ENCODE measurements at places on chromosomes 16 and 17.

DNA sequence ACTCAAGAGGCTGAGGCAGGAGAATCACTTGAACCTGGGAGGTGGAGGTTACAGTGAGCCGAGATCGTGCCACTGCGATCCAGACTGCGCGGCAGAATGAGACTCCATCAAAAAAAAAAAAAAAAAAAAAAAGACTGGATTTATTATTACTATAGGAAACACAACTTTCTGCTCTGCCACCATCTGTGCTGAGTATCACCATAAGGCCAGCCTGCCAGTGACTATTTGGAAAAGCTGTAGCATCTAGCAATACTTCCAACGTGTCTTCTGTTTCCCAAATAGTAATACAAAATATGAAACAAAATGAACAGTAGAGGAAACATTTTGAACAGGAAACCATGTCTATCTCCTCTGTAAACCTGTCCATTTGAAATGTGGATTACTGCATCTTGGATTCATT is 43.6 kb upstream of the CRYM start:
- DNase-seq: no peak

- no peak for DNase-seq
Observed at GRCh38 chr16:83029467-83029866, 402.7 kb downstream of the CDH13 start.

DNA sequence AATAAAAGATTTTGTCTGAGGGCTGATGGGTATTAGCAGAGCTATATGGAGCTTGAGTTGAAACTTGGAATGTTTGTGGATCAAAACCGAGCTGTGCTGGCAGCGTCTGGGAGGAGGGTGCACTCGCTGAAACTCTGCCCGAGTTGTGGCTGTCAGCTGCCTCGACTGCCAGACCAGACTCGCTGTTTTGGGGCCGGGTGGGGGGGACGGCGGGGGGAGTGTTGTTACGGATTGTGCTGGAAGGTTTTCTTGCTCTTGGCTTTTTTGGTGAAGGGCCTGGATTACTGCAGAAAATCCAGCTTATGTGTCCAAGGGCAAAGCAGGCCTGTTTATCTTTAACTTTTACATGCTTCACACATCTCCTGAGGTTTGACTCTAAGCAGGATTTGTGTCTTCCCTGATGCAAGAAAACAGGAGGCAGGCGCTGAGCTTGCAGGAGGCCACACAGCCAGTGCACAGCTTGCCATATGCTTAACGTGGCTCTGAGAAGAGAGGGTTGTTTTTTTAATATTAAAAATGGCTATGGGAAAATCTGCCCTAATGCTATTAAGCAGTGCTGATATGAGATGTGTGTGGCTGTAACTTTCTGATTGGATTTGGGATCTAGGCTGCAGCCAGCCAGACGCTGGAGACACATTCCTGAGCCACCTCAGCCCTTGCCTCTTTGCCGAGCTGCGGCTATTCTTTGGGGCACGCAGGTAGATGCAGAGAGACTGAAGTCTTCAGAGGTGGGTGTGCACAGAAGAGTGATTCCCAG is 20.5 kb upstream of the RPTOR start:
- DNase-seq: no peak

DNA sequence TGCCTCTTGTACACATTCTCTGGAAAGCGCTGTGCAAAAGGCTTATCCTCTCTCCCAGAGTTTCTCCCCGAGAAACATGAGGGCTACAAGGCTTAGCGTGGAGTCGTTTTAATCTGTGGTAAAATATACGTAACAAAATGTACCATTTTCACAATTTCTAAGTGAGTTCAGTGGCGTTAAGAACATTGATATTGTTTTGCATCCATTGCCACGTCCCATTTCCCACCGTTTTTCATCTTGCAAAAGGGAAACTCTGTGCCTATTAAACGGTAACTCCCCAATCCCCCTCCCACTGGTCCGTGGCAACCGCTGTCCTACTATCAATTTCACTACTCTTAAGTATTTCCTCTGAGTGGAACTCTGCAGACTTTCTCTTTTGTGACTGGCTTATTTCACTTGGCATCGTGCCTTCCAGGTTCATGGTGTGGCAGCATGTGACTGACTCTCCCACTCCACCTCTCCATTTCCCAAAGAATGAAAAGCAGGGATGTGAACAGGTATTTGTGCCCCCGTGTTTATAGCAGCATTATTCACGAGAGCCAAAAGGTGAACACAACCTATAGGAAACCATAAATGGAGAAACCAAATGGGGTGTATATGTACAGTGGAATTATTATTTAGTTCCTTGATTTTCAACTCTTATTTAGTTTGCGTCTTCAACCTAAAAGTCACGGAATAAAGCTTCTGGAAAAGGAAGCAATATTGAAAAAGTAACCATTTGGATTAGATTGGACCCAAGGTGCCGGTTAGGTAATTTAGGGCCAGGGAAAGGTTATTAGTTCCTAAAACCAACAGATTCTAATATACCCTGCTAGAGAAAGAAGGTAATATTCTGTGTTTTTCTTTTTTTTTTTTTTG is 1.1 kb upstream of the USP32 start:
- DNase-seq: no peak

GRCh38 chr16:57711-58110 is 4.1 kb downstream of the SNRNP25 start:
- no peak for DNase-seq

- no peak for DNase-seq
Observed at GRCh38 chr16:68778551-68779231, 41.6 kb downstream of the CDH1 start.

- DNase-seq: no peak
Observed at GRCh38 chr17:69810326-69810965, 264.6 kb upstream of the KCNJ16 start.

GRCh38 chr16:78537511-78537910 is 438.1 kb downstream of the WWOX start:
- DNase-seq: no peak

DNA sequence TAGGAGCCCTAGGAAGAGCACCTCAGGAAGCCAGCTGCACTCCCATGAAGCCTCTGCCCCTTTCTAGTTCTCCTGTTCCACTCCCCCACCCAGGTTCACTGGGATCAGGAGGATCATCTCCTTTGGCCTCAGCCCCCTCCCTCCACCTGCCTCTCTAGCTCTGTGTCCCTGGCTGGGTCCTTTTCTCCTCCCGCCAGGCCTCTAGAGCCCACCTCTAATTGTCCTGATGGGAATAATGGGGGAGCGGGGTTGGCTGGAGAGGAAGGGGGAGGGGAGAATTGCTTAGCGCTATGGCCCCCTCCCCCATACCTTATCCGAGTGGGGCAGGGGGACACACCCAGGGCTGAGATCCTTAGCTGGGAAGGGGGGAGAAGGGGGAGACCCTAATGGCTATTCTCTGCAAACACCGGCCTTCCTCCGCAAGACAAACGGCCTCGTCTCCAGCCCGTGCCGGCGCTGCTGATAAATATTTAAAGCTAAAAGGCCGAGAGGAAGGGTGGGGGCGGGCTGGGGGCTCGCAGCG is 997 bp downstream of the HOXB7 start:
- DNase-seq: no peak

GRCh38 chr17:44335968-44336367 is 9.1 kb upstream of the GRN start:
- no peak for DNase-seq

GRCh38 chr17:56448371-56448770 is 145.1 kb upstream of the NOG start:
- no peak for DNase-seq

DNA sequence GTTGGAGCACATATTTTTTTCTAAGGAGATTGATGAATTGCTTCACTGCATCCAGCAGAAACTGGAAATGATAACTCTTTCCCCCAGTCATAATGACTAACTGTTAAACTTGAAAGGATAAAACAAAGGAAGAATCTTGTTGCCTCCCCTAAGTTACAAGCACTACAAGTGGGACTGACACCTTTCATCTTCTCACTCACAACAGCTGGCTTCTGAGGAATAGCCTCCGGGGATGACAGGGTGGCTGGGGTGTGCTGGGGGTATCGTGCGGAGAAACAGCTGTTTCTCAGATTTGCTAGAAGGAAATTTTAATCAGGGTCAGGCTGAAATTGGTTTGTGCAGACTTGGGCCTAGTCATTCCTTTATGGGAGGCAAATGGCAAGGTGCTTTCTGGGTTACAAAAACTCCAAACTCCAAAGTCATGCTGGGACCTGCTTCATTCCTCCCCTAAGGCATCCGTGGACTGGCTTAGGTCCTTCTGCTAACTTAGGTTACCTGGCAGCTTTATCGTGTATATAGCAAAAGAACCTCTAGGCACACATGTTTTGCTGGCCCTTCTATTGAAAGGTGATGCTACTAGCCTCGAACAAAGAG is 557.2 kb downstream of the TOX3 start:
- no peak for DNase-seq

GRCh38 chr16:66670691-66671388 is 25.7 kb downstream of the CMTM4 start:
- DNase-seq: no peak

- DNase-seq: no peak
Observed at GRCh38 chr16:3797904-3798811, 80.8 kb upstream of the TRAP1 start.

DNA sequence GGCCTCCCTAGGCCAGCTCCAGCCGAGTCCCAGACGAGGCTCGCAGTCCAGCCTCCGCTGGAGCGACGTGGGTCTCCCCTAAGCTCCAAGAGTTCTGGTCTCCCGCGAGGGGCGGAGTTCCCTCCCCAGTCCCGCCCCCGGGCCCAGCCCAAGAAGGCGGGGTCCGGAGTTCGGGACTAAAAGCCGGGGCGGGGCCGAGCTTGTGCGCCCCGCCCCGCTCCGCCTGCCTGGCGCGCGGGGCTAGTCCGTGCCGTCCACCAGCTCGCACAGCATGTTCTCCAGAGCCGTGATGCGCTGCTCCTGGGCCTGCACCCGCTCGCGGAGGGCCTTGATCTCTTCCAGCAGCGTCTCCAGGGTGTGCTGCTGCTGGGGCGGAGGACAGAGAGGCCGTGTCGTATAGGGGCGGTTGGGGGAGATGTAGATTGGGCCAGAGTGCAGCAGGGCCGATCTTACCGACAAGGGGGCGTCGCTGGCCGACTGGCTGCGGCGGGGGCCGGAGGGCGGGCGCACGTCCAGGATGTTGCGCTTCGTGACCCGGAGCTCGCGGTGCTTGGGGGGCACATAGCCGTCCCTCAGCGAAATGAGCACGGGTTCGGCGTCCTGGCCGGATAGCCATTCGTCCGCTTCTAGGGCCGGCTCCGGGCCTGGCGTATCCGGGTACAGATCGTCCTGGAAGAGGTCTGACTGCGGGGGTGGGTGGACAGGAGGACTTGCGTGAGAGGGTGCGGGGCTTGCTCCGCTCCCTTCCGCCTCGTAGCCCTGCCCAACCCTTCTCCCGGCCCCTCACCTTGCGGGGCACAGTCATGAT is 7.0 kb downstream of the CORO6 start:
- peak; percentile 61 for DNase-seq

- DNase-seq: no peak
Observed at GRCh38 chr16:68229431-68230175, 6.3 kb downstream of the ESRP2 start.

- DNase-seq: no peak
Observed at GRCh38 chr16:58584831-58585505, 44.7 kb downstream of the CNOT1 start.

DNA sequence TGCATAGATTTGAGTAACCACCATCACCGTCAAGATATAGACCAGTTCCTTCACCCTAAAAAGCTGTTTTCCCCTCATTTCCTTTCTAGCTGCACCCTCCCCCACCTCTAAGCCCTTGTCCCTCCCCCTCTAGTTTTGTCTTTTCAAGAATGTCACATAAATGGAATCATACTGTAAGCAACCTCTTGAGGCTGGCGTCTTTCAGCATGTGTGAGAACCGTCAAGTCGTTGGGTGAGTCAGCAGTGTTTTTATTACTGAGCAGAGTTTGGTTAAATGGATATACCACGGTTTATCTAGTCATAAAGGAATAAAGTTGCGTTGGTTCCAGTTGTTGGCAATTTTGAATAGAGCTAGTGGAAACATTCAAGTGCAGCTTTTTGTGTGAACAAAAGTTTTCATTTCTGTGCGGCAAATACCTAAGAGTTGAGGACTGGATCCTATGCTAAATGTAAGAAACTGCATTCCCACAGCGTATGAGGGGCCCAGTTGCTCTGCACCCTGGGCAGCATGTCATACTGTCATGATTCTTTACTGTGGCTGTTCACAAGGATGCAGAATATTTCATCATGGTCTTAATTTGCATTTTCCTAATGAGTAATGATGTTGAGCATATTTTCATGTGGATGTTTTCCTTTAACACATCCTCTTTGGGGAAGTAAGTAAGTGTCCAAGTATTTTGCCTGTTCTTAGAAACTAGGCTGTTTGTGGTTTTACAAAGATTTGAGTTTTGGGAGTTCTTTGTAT is 264.3 kb downstream of the CPPED1 start:
- no peak for DNase-seq

DNA sequence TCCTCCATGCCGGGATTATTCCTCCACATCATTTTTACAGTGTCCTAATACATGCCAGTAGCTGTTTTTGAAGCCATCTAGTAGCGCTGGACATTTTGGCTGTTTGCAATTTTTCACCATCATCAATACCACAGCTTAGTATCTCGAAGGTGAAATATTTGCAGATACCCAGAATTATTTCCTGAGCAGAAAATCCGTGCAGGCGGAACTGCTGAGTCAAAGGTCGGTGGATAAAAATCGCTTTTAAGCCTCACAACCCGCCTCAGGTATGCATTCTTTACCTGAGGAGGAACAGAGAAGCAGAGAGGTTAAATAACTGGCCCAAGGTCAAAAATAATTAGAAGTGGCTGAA is 584 bp upstream of the TNRC6A start:
- no peak for DNase-seq

DNA sequence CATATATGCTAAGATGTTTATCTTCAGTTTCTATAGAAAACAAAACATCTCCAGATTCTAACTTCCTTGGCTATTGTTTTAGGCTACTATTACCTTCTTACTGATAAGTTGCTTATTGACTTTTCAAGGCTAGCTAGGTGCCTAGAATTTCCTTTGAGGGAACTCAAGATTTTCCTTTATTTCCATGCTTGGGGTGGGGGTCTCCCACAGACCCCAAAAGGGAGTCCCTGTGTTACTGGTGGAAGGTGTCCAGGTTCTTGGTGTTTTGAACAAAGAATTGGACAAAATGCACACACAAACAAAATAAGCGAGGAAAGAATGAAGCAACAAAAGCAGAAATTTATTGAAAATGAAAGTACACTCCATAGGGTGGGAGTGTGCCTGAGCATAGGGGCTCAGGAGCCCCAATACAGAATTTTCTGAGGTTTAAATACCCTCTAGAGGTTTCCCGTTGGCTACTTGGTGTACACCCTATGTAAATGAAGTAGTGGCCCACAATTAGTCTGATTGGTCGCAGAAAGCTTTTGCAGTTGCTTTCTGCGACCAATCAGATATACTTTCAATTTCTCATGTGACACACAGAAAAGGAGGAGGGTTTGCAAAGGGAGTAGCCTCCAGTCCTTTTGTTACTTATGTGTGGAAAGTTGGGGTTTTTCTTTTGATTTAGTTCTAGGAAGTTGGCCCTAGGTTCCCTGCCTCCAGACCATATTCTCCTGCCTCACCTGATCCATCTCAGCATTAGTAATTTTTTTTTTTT is 67.5 kb downstream of the MARF1 start:
- no peak for DNase-seq

GRCh38 chr16:74984194-74984528 is 762 bp downstream of the WDR59 start:
- DNase-seq: no peak

Data from stimulated activated CD8-positive, alpha-beta memory T cell treated with anti-CD3 and anti-CD28 coated beads, Interleukin-2, amount 100 ng/mL, for 1 hour (primary cell).